Transverse colon (tissue), 4 donors: ENCODE measurements at places on chromosomes 5 and 9. TPM values are rescaled to one million over a fixed set of nuclear protein-coding genes. Genes with fewer than 3 reads are reported as not detected.

The GABRP gene
- 0.32 TPM for total RNA-seq

The FGFR4 gene
- 22.9 TPM for total RNA-seq

The ZFP2 gene
- total RNA-seq = 2.0 TPM

GRCh38 chr5:100900142-100900795, 2.8 kb downstream of the ST8SIA4 start:
- H3K4me1 ChIP-seq = no peaks in the 10 kb centered on the region
- H3K27me3 ChIP-seq = peaks cover 48% of the 10 kb centered on the region
- peak; percentile 46 for DNase-seq
- peak overlapping the region; percentile 26 for H3K4me3 ChIP-seq

DNA sequence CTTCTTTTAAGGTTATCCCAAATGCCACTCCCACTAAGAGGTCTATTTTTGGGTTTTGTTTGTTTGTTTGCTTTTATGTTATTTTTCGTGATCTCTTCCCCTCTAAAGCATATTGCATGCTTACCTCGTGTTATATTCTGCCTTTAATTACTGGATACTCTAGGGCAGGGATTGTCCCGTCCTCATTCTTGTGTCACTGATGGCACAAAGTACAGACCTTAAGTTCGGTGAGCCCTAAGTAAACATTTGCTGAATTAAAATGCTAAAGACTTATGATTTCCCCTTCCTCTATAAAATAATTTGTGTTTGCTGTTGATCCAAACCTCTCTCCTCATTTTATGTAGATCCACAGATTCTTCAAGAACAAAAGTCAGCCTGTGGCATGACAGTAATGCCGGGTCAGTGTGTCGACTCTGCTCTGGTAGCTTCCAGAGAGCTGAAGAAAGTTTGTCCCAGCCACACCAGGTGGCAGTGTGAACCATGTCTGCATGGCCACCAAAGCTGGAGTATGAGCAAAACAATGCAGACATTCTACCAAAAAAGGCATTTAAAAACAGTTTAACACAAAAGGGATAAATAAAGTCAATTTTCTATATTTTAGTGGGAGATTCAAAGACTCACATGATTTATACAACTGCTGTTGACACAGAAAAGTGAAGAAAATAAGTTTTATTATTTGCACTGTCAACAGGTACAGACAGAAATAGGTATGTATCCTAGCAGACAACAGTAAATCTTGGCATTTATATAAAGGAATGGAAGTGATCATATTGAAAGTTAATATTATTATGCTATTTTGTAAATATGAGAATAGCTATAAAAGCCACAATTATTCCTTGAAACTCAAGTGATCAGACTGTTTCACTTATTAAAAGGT, 17.9 kb upstream of the POC5 start:
- no peaks in the 10 kb centered on the region for H3K4me1 ChIP-seq
- no peaks in the 10 kb centered on the region for H3K27me3 ChIP-seq
- H3K36me3 ChIP-seq = no peaks in the 10 kb centered on the region
- peak; percentile 44 for DNase-seq

The TCF7 gene
- 2.2 TPM for total RNA-seq

The LHX6 gene
- not detected for total RNA-seq

DNA sequence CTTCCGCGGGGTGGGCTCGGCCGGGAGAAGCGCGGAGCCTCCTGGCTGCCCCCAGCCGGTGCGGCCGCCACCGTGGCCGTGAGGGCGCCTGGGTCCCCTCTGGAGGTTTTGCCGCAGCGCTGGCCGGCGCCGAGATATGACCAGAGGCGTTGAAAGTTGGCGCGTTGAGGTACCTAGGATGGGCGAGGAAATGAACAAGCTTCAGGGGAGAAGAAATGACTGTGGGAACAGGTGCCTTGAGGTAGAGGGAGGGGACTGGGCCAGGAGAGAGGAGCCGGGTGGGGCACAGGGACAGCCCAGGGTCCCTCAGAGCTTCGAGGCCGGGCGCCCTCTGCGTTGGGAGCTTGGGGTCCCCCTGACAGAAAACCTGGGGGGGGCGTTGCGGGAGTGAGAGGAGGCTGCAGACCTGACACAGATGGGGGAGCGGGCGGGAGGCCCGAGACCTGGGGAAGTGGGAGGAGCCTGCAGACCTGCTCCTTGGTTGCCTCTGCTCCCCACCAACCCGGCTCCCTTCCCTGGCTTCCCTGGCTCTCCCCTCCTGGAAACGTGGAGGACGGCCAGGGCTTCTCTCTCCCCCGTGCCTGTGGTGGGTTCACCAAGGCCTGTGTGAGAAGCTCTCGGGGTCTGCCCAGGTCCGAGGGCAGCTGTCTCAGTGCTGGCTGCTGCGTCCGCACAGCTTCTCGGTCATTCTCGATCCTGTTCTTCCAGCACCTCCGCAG, 14.2 kb downstream of the RABL6 start:
- DNase-seq = no peak
- no peaks in the 10 kb centered on the region for H3K36me3 ChIP-seq
- H3K4me1 ChIP-seq = no peaks in the 10 kb centered on the region
- H3K4me3 ChIP-seq = no peak overlapping the region
- no peak overlapping the region for H3K27ac ChIP-seq
- no peaks in the 10 kb centered on the region for H3K27me3 ChIP-seq

DNA sequence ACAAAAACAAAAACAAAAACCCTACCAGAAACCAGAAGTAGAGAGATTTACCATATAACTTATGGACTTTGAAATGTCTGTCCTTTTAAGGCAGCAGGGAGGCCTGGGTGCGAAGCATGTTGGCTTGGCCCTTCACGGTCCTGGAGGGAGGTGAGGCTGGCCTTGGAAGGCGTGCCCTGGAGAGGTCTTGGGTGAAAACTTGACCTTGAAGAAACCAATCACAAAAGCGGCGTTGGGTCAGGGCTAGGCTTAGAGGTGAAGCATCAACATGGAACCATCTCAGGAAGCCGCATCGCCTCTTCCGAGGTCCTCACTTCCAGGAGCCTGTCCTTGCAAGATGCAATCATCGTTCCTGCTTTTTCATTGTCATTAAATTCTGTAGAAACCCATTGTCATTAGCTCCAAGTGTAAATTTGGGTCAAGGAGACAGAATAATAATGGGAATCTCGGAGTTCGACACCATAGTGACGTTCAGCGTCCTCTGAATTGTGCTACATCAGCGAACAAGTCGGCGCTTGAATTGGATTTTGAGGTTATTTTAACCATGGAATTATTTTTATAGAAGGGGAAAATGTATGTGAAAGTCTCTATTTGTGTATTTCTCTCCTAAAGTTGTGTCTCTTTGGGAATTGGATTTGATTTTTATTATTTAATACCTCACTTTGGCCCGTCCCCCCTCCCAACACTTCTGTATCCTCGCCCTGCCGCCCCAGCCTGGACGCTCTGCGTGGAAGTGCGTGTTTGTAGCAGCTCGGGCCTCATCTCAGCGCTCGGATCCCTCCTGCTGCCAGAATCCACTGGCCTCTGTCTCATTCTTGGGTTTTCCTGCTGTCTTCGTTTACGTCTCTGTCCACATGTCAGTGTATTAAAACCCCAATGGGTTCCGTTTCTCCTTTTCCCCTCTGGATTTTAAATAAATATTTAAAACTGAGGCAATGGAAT, 11.1 kb upstream of the ORM1 start:
- H3K27me3 ChIP-seq = no peaks in the 10 kb centered on the region
- no peak for DNase-seq
- H3K4me3 ChIP-seq = no peak overlapping the region
- no peaks in the 10 kb centered on the region for H3K36me3 ChIP-seq

The PIP5K1B gene
- 104 TPM for total RNA-seq

DNA sequence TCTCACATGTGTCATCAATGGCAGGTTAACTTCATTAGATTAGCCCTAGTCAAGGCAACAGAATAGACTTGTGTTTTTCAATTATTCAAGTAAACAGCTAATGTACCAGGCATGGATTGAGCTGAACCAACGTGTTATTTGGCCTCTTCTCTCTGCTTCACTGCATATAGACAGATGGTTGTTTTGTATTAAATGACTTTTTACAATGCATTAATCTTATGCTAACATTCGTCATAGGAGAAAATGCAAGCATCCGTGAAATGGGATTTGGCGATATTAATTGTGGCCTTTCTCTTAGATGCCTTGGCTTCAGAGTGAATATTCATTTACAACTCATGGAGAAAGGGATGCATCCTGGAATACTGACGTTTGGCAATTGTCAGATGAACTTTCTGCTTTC, 208.0 kb downstream of the KCTD16 start:
- H3K27me3 ChIP-seq = no peaks in the 10 kb centered on the region
- no peak overlapping the region for H3K4me3 ChIP-seq
- H3K4me1 ChIP-seq = no peaks in the 10 kb centered on the region
- DNase-seq = no peak

DNA sequence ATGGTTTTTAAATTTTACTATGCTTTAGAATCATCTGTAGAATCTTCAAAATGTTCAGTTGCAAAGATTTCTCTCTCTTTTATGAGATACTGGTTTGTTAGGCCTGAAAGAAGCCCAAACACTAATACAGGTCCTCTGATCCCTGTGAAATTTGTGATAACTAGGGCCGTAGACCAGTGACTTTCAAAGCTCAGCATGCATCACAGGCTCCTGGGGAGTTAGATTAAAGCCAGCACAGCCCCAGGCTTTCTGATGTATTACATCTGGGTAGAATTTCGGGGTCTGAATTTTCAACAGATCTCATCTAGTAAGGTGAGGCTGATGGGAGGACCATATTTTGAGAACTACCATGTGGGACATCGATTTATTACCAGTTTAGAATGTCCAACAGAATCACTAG, 194.1 kb upstream of the PTPRD start:
- no peaks in the 10 kb centered on the region for H3K4me1 ChIP-seq
- no peak overlapping the region for H3K4me3 ChIP-seq
- H3K27me3 ChIP-seq = no peaks in the 10 kb centered on the region
- no peaks in the 10 kb centered on the region for H3K36me3 ChIP-seq
- DNase-seq = no peak

The IFNA2 gene
- not detected for total RNA-seq

DNA sequence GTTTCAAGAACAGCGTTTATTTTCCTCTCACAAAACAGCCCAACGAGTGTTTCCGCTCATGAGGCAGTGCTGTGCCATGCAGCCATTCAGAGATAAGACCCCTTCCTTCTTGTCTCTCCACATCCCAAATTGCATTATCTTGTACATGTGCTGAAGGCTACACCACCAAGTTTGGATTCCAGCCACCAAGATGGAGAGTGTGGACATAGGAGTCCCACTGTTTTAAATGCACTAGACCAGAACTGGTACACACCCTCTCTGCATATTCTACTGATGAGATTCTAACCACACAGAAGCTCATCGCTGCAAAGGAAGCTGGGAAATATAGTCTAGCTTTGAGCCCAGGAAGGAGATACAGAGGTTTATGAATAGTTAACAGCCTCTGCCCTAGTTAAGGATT, 509.4 kb downstream of the NFIB start:
- H3K27me3 ChIP-seq = no peaks in the 10 kb centered on the region
- H3K36me3 ChIP-seq = no peaks in the 10 kb centered on the region
- H3K4me3 ChIP-seq = no peak overlapping the region
- H3K27ac ChIP-seq = no peak overlapping the region
- no peaks in the 10 kb centered on the region for H3K4me1 ChIP-seq
- no peak for DNase-seq

The GDNF gene
- 2.2 TPM for total RNA-seq

GRCh38 chr5:68237715-68238114, 22.2 kb downstream of the PIK3R1 start:
- no peaks in the 10 kb centered on the region for H3K27me3 ChIP-seq
- H3K4me1 ChIP-seq = peaks cover 17% of the 10 kb centered on the region
- no peaks in the 10 kb centered on the region for H3K36me3 ChIP-seq
- peak overlapping the region; percentile 60 for H3K27ac ChIP-seq
- no peak for DNase-seq

The SLC6A3 gene
- total RNA-seq = not detected

DNA sequence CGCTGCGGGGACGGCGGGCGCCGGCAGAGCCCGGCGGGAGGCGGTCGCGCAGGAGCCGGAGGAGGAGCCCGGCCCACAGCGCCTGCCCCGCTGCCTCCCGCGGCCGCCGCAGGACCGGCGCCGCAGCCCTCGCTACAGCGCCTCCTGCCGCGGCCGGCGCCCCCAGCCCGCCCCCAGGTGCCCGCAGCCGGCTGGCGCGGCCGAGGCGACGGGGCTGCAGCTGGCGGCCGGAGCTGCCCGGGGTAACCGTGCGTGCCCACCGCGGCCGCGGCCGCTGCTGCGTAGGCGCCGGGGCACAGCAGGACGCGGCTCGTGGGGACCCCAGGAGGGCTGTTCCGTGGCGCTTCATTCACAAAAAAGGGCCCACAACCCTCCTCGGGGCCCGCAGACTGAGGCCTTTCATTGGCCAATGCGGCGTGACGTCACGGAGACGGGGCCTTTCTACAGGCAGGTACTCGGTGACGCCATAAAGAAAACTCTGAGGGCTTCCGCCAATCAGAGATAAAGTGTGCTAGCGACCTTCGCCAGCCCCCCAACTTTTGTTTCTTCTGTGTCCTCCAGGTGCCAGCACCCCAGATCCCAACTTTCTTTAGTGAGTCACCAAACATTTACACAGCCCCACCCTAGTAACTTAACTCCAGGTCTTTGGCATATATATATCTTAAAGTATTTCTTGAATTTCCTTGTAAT, at the start of gene CDC14B:
Gene CDC14B, minus strand, starts transcription at position 353 of the 690 bp plus-strand sequence. CDS start 465 bp downstream, outside the sequence.
- peak; percentile 94 for DNase-seq
- peaks cover 5% of the 10 kb centered on the region for H3K4me1 ChIP-seq
- H3K27me3 ChIP-seq = peaks cover 13% of the 10 kb centered on the region

DNA sequence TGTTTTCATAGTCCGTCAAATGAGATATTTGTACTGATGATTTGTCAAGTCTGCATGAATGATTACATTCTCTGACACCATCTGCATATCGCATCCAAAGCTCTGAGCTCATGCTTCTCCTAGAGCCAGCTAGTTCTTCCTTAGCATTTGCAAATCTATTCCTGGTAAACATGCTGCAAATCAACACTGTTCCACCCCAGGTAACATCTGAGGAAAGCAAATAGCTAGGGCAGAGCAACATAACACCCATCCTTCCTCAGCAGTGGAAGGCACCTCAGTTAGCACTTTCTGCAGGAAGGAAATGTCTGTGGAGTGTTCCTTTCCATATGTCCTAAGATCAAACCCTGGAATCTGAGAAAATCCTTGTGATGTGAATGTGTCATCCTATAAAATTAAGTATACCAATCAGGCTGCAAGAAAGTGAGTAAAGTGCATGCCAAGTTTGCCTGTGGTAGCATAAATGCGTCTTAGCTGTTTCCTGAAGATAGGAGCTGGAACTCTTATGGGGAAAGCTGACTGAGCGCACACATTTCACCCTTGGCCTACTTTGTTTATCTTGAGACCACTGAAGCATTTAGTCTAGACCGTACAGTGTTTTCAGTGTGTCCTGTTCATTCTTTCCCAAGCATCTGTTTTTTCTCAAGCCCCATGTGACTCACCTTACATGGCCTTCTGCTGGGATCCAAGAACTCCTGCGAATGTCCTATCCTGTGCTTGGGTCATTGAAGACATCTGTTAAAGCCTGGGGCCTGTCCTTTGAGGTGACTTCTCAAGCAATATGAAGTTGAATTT, 50.9 kb upstream of the STARD4 start:
- no peak overlapping the region for H3K27ac ChIP-seq
- H3K27me3 ChIP-seq = no peaks in the 10 kb centered on the region
- no peaks in the 10 kb centered on the region for H3K36me3 ChIP-seq
- no peak overlapping the region for H3K4me3 ChIP-seq
- no peak for DNase-seq

- H3K27ac ChIP-seq = no peak overlapping the region
- H3K27me3 ChIP-seq = no peaks in the 10 kb centered on the region
- H3K4me3 ChIP-seq = no peak overlapping the region
- DNase-seq = no peak
- no peaks in the 10 kb centered on the region for H3K36me3 ChIP-seq
Observed at GRCh38 chr5:112006721-112007120, 249.7 kb upstream of the NREP start.

The MTAP gene
- total RNA-seq = 4.5 TPM
